Choroid plexus epithelial cell (primary cell): ENCODE measurements at places on chromosomes 1 and 21.

DNA sequence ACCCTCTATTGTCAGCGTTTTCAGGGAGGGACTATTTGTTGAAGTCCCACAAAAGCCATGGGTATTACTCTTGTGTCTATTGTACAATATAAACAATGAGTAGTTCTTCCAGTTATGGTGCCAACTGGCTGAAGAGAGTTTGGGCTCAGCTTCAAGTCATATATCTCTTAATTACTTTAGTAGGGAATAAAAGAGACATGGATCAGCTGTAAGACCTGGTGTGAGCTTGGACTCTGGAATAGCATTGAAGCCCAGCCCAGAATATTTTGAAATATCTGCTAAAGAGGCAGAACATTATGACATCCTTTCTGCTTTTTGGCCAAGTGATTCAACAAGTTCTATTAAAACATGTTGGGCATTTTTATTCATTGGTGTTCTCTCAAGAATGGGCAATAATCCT lies 224.9 kb downstream of the BACH1 start:
- DNase-seq: no peak

GRCh38 chr1:70892930-70893329 lies 154.7 kb downstream of the PTGER3 start:
- no peak for DNase-seq

DNA sequence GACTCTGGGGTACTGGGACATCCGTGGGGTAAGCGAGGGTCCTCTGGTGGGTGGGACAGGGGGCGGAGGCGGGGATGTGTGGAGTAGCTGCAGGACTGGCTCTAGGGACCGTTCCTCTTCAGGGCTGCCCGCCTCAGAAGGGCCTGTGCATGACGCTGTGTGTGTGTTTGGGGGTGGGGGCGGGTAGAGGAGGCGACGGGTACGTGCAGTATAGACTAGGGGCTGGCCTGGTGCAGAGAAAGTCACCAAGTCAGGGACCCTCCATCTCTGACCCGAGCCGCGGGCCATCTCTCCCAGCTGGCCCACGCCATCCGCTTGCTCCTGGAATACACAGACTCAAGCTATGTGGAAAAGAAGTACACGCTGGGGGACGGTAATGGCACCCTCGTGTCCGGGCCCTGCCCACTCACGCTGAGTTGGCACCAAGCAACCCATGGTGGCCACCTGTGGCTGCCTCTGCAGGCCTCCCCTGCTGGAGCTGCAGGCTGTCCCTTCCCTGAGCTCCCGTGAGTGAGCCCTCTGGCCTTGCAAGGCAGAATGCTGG lies 342 bp downstream of the GSTM5 start:
- DNase-seq: no peak

DNA sequence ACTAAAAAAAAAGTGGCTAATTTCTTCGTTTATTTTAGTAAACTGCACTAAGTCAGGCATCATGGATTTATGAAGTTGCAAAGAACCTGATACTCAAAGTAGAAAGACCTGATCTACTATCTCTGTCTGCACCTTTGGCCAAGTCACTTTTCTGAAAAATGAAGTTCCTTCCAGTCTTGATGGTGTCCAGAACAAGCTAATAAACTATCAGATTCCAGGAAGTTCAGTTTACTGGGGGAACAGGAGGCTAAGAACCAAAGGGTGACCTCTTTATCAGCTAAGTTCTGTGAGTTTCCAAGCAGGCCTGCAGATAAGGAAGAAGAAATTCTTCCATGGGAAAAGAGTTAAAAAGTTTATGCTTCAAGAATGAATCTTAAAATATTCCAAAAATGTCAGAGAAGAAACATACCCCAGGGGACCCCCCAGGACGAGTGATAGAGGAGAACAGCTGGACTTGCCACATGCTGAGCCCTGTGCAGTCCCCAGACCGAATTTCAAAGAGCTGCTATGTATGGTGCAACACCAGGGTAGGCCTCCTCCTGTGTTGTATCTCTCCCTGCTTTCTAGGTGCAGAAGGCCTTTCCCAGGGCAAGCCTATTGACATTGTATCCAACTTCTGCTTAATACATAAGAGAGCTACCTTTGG lies 72.8 kb upstream of the FGGY start:
- DNase-seq: peak; percentile 89

DNA sequence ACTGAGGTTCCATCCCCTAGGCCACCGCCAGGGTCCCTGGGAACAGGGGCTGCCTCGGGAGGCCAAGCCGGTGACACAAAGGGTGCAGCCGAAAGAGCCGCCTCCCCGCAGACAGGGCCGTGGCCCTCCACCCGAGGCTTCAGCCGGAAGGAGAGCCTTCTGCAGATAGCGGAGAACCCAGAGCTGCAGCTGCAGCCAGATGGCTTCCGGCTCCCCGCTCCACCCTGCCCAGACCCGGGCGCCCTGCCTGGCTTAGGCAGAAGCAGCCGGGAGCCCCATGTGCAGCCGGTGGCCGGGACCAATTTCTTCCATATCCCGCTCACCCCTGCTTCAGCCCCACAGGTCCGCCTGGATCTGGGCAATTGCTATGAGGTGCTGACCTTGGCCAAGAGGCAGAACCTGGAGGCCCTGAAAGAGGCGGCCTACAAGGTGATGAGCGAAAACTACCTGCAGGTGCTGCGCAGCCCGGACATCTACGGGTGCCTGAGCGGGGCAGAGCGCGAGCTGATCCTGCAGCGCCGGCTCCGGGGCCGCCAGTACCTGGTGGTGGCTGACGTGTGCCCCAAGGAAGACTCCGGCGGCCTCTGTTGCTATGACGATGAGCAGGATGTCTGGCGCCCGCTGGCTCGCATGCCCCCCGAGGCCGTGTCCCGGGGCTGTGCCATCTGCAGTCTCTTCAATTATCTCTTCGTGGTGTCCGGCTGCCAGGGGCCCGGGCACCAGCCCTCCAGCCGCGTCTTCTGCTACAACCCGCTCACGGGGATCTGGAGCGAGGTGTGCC lies 1.4 kb downstream of the KLHDC7A start:
- DNase-seq: no peak

DNA sequence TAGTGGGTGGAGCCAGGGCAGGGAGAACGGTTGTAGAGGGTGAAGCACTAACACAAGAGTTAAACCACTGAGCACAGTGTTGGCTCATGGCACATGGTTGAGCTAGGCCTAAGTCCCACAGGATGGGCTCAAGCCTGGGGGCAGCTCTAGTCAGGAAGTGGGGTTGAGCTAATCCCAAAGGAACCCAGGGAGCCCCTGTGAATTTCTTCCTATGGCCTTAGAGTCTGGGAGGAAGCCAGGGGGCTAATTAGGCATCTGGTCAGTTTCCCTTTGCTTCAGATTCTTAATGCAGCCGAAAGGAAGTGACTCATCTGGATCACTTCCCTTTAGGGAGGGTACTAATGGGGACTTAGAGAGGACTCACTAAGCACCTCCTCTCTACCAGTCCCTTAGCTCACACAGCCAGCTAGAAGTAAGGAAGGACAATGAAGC lies 10.1 kb downstream of the CFAP45 start:
- peak; percentile 85 for DNase-seq

GRCh38 chr21:16002874-16003466 lies 273.2 kb downstream of the USP25 start:
- peak; percentile 75 for DNase-seq

GRCh38 chr1:20735581-20736111 lies 3.1 kb upstream of the SH2D5 start:
- no peak for DNase-seq

DNA sequence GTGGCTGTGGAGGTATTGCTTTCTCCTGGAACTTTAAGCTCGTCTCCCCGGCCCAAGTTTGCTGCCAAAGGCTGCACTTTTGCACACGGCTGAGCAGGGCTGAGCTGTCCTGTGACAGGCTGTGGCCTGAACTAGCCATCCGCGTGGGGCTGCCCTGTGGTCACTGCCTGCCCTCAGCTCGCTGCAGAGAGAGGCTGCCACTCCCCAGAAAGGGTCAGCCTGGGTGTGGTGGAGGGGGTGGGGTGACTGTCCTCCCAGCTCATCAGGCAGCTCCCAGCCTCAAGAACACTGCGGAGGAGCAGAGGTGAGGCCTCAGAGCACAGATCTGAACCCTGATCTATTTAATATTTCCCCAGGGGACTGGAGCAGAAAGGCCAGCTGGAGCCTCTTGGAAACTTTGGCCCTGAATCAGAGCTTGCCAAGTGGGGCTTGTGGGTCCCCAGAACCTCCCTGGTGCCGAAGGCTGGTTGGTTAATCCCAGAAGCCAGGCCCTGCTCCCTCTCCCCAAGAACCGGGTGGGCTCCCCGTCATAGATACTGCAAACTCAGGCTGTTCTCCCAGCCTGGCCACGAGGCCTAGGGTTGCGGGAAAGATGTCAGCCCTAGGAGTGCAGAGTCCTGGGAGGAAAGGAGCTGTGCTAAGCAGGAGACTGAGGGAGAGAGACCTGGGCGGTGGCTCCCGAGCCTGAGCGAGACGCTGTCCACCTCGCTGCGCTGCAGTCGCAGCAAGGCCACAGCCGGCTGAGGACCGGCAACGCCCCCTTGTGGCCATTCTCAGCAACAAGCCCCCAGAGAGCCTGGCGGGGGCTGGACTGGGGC lies 125.1 kb upstream of the IPO9 start:
- peak; percentile 87 for DNase-seq

- DNase-seq: no peak
Observed at GRCh38 chr1:9903801-9904527, 6.1 kb downstream of the CTNNBIP1 start.

DNA sequence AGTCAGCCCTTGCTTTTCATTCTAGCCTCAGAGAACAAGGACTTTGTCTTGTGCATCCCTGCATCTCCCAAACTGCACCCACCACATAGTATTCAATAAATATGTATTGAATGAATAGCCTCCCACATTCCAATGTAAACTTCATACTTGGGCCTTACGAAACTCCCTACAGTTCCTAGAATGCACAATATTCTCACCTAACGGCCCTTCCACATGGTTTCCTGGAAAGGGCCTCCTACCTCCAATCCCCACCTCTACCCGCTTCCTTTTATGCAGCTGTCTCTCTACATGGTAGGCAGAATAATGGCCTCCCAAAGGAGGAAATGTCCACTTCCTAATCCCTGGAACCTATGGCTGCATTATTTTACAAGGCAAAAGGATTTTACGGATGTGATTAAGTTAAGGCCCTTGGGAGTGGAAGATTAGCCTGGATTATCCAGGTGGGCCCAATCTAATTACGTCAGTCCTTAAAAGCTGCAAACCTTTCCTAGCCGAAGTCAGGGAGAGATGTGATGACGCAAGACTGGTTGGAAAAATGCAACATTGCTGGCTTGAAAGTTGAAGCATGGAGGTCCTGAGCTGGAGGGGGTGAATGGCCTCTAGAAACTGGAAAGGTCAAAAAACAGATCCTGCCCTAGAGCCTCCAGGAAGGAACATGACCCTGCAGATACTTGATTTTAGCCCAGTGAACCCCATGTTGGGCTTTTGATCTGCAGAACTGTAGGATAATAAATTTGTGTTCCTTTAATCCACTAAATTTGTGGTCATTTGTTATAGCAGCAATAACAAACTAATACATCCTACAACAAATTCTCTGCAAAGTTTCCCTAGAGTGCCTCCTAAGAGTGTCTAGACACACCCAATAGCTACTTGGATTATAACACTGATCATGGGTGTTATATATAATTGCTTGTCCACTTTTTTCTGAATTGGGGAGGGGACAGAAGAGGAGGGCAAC lies 5.2 kb upstream of the PIK3C2B start:
- no peak for DNase-seq

DNA sequence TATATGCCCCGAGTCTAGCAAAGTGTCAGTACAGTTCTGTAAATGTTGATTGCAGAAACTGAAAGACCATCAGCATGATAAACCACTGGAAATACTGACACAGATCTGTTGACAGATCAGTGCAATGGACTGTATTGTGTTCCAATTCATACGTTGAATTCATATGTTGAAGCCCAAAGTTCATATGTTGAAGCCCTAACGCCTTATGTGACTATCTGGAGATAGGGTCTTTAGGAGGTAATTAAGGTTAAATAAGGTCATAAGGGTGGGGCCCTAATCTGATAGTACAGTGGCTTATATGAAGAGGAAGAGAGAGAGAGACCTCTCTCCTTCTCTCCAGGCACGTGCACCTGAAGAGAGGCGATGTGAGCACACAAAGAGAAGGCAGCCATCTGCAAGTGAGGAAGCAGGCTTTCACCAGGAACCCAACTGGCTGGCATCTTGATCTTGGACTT lies 144.7 kb downstream of the MRPL39 start:
- DNase-seq: no peak

GRCh38 chr1:86487131-86487810 lies 18.5 kb downstream of the CLCA1 start:
- peak; percentile 75 for DNase-seq

DNA sequence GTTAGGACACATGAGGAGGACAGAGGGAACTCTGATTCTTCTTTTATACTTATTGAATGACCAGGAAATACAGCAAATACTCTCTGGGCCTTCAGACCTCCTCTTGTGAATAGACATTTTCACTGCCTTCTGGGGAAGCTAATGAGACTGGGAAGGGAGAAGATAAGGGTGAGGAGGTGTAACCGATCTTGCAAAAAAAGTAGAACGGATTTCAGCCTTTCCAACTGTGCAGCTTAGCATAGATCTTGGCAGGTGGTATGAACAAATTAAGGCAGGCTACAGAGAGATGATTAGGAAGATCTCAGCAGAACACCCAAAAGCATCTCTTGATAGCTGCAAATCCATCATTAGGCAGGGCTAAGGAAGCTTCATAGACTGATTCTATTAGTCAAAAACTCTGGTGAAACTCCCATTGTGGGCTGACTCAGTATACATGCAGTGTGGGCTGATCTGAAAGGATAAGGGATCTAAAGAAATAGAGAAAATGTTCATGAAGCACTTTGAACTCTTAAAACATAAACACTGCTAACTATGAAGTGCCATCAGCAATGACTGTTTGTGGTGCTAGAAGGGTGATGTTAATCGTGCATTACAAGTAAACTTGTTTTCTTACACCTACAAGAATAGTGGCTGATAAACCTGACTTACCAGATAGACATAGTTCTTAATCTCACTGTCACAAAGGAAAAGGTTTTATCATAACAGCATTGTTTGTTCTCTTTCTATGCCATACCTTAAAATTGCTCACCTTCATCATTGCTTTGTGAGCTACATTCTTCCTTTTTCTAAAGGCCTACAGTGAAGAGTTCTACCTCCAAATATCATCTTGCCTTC lies 85.5 kb upstream of the PALMD start:
- DNase-seq: no peak

DNA sequence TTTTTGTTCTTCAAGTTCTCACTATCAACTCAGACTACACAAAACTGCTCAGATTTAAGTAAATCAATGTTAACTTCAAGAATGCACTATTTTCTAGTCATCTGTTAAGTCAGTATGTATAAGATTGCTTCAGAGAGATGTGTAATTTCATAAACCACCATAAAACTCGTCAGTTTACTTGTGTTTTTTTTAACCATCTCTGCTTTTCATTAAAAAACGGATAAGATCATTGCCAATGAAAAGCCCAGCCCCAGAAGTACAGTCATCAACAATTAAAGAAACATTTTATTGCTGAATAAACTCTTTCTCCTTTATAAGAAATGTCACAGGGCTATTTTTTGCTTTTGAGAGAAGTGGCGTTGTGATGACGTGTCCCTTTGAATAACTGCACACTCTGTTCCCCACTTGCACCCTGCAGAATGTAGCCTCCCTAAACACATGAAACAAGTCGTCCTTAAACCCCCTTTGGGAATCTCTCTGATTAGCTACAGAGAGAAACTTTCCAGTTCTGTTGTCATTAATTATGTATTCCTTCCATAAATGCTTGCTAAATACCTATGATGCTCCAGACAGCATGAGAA lies 202.7 kb upstream of the FOXD3 start:
- no peak for DNase-seq

- DNase-seq: no peak
Observed at GRCh38 chr1:227893300-227893948, 54.3 kb downstream of the WNT9A start.

GRCh38 chr1:117120774-117121588 lies 568 bp downstream of the TRIM45 start:
- DNase-seq: no peak
